Activated CD4-positive, CD25-positive, alpha-beta regulatory T cell treated with anti-CD3 and anti-CD28 coated beads, Interleukin-2, amount 50 U/mL, for 16 hours (primary cell): ENCODE measurements at places on chromosomes 7 and 10.

DNA sequence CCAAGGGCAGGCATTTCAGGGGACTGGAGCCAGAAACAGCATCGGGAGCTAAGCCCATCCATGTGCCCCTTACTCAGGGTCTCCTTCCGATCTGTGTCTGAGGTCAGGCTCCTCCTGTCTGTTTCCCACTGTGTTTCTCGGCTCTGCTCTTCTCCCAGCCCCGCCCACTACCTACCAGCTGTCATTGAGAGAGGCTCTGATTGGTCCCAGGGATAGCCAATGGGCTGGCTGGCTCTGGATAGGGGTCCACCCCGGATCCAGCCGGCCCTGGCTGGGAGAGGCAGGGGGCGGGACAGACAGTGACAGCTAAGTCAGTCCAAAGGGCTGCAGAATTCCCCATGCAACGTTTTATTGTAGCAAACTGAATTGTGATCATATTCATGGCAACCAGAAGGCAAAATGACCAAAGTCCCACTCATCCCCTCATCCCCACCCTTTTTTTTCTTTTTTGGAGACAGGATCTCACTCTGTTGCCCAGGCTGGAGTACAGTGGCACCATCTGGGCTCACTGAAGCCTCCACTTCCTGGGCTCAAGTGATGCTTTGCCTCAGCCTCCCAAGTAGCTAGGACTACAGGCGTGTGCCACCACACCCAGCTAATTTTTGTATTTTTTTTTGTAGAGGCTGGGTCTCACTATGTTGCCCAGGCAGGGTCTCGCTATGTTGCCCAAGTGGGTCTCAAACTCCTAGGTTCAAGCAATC is 76.3 kb downstream of the CLIP2 start:
- DNase-seq, result no peak

DNA sequence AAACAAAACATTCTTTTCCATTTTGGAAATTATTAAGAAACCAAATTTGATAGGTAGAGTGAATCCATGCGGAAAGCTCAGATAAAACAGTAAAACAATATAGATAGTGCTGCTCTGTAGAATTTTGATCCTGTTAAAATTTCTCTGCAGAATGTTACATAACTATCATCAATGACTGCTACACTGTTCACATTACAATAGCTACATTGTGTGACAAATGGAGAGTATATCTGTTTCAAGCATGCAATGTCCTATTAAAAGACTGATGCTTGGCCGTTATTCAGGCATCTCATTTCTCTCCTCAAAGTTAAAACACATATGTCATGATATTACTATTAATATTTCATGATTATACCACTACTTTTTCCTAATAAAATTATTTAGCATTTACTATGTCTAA is 14.7 kb upstream of the TMEM106B start:
- no peak for DNase-seq

- no peak for DNase-seq
These were observed 98.6 kb upstream of the MDFIC start for GRCh38 chr7:114823290-114823689.

- no peak for DNase-seq
These were observed 66.9 kb downstream of the AMZ1 start for GRCh38 chr7:2754912-2755311.

DNA sequence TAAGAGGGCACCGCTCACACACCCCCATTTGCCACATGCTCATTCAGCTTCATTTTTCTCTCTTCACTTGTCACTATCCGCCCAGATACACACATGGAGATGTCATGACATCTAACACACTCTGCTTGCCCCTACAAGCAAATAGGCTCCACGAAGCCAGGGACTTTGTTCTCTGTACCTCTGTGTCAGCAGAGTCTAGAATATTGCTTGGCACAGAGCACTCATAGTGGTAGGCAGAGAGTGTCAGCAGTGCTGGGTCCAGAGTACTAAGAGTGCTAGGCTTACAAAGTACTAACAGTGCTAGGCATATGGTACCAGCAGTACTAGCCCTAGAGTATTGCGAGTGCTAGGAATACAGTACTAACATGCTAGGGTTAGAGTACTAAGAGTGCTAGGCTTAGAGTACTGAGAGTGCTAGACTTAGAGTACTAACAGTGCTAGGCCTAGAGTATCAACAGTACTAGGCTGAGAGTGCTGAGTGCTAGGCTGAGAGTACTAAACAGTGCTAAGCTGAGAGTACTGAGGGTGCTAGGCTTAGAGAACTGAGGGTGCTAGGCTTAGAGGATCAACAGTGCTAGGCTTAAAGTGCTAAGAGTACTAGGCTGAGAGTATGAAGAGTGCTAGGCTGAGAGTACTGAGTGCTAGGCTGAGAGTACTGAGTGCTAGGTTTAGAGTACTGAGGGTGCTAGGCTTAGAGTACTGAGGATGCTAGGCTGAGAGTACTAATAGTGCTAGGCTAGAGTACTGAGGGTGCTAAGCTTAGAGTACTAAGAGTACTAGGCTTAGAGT is 166.1 kb downstream of the PRKAG2 start:
- DNase-seq, result no peak

GRCh38 chr10:100020142-100020885 is 10.6 kb upstream of the DNMBP start:
- no peak for DNase-seq

DNA sequence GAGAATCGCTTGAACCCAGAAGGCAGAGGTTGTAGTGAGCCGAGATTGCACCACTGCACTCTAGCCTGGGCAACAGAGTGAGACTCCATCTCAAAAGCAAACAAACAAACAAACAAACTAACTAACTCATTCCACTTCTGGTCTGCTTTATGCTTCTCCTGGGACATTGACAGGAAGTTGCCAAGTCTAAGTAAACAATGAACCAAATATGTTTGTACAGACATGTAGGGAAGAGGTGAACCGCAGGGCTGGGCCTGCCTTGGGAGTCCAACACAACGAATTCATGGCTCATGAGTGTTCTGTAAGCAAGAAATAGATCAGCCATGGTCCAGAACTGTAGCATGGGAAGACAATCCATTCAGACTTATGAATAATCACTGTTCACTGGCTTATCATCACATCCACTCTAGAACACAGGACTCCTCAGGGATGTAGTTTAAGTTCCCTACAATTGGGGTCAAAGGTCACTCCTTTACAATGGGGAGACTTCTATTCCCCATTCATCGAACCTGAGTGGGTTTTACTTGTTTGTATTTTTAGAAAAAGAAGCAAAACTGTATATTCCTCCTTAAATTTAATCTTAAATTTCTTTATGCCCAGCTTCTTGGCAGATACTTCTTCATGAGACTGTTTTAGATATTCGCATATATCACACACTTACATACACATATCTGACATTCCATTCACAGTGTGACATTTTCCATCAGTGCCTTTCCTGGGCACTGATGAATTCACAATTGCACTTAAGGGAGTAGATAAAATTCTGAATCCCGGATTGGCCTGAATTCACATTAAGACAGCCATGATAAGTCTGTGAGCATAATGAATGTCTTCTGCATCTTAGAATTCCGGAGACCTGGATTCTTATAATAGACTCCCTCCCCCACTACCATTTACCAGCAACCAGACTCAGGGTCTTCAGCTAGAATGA is 159.1 kb upstream of the EEPD1 start:
- no peak for DNase-seq

GRCh38 chr7:143518941-143519340 is 41.3 kb downstream of the TAS2R41 start:
- DNase-seq, result no peak

DNA sequence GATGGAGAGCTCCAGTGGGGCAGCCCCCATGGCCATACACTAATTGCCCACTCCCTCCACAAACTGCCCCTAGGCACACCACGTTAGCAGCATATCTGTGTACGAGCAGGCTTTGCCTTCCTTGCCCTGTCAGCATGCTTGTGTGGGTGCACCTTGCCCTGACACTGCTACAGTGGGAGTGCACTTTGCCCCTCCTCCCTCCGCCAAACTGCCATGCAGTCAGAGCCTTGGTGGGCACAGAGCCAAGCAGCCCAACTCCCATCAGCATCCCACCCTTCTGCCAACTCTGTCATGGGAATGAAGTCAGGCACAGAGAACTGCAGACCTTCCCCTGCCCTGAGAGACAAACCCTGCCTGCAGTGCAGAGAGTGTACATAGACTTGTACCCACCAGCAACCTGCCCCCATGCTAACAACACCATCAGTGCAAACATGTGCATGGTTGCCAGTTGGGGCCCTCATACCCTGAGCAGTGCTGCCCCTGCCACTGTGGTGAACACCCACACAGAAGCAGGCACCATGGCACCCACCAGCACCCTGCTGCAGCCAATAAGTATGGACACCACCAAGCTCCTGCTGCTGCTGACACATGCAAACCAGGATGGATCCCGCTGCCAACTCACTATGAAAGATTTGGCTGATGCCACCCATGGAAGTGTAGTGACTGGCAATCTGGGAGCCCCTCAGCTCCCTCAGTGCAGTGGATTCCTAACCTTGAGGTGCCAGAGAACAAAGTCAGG is 1197.7 kb upstream of the CELF2 start:
- no peak for DNase-seq

GRCh38 chr7:95718577-95719410 is 53.6 kb upstream of the DYNC1I1 start:
- no peak for DNase-seq

DNA sequence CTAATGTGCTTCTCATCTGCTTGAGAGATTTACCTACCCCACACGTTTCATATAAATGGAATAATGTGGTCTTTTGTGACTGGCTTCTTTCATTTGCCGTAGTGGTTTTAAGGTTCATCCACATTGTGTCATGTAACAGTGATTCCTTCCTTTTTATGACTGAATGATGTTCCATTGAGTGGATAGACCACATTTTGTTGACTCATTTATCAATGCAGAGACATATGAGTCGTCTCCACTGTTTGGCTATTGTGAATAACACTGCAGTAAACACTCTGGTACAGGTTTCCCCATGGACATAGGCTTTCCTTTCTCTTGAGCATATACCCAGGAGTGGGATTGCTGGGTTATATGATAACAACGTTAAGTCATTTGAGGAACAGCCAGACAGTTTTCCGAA is 2.0 kb upstream of the AOC1 start:
- no peak for DNase-seq

DNA sequence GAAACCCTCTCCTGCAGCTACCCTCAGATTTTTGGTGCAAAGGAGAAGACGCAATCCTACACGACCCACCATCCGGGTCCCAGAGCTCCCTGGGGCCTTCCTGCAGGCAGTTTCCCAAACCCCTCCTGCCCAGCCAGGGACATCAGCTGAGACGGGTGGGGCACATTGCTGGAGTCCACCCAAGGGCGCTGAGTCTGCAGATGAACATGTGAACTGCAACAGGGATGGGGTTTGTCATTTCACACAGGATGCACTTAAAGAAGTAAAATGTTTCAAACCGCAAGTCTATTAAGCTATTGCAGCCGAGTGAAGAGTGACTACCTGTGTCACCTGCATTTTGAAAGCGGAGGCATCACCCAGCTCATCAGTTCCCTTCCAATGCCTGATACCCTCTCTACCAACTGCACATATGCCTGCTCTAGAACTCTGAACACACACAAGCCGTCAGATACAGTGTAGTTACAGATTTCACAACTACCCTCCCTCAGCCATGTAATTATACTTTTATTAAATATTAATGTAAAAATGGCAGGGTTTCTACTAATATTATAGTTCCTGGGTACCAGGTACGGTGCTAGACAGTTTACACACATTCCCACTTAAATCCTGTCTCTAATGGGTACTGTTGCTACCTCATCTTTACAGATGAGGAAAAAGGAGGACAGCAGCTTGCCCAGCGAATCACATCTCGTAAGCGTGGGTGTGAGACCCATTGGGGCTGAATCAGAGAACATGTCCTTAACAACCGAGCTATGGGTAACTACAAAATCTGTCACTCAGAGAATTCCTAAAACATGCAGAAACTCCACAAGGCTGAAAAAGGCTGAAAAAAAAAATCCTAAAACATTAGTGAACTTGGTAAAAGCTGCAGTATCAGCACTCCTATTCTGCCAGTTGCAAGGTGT is 71.2 kb downstream of the GRB10 start:
- no peak for DNase-seq

GRCh38 chr7:1290026-1290678 is 57.5 kb downstream of the UNCX start:
- DNase-seq, result no peak

DNA sequence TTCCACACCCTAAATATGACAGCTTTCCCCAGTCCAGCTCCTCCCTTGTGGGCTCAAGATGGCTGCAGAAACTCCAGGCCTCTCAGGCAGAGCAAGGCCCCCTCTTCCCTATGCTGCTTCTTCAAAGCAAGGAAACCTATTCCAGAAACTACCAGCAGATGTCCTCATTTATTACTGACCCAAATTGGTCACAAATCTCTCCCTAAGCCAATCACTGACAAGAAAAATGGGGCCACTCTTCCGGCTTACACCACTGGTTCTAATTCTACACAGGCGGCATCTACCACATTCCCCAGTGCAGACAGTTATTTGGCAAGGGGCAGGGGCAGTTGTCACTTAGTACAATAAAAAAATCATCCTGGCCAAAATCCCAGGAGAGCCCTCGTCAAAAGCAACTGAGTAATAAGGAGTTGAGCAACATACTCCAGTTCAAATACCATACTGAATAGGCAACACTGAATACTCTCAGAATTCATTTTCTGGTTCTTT is 150.4 kb downstream of the SFMBT2 start:
- no peak for DNase-seq

DNA sequence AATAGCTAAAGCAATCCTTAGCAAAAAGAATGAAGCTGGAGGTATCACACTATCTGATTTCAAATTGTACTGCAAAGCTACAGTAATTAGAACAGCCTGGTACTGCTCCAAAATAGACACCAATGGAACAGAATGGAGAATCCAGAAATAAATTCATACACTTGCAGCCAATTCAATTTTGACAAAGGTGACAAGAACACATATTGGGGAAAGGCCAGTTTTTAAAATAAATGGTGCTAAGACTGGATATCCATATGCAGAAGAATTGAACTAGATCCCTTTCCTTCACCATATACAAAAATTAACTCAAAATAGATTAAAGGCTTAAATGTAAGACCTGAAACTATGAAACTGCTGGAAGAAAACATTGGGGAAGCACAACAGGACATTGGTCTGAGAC is 748.5 kb downstream of the DNAJB9 start:
- DNase-seq, result no peak

DNA sequence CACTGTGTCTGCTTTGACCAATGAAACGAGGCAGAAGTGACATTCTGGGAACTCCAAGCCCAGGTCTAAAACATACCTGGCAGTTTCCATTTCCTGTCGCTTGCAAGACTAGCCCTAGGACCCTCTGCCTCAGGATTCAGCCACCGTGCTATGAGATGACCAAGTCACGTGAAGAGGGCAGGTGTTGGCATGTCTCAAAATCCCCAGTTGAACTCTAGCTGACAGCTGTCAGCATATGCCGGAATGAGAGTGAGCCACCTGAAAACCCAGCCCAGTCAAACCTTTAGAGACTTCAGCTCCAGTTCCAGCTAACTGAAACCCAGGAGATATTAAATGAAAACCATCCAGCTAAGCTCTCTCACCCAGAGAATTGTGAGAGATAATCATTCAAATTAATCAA is 89.9 kb upstream of the PPP1R3A start:
- no peak for DNase-seq
